Activated naive CD4-positive, alpha-beta T cell treated with anti-CD3 and anti-CD28 coated beads for 36 hours (primary cell): ENCODE measurements at places on chromosomes 11 and 22.

GRCh38 chr11:102599642-102600261 lies 25.4 kb downstream of the MMP20 start:
- no peaks in the 10 kb centered on the region for H3K27me3 ChIP-seq
- H3K27ac ChIP-seq: peak overlapping the region; percentile 75
- peak; percentile 43 for DNase-seq
- H3K4me1 ChIP-seq: peaks cover 27% of the 10 kb centered on the region

GRCh38 chr11:114399490-114400215 lies 658 bp downstream of the C11orf71 start:
- peak overlapping the region; percentile 97 for H3K27ac ChIP-seq
- H3K4me3 ChIP-seq: peak overlapping the region; percentile 90
- H3K4me1 ChIP-seq: peaks cover 38% of the 10 kb centered on the region
- peaks cover 21% of the 10 kb centered on the region for H3K36me3 ChIP-seq
- DNase-seq: no peak

DNA sequence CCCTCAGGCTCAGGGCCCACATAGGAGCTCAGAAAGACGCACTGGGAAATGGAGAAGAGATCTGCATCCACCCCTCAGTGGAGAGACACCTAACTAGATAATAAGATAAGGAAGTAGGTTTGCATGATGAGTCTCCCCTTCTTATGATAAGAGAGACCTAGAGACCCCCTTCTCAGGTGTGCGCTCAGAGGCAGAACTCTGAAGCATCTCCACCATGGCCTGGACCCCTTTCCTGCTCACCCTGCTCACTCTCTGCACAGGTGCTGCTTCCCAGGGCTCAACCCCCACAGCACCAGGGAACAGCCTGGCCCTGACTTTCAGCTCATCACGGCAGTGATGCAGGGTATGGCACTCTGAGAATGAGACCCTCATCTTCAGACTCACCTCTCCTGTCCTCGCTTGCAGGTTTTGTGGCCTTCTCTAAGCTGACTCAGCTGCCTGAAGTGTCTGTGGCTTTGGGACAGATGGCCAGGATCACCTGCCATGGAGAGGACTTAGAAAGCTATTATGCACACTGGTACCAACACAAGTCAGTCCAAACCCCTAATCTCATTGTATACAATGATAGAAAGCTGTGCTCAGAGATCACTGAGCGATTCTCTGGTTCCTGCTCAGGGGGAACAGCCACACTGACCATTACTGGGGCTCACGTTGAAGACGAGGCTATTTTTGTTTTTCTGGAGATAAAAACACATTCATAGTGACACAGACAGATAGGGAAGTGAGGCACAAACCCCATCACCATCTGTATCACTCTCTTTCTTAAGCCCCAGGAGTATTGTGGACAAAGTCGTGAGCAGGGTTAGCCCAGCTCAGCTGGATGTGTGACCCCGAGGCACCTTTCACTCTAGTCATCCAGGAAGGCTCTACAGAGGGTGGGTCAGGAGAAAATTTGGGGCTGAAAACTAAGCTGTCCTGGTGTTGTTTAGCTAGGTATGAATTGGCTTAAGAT lies 29.7 kb upstream of the IGLL5 start:
- no peak overlapping the region for H3K27ac ChIP-seq
- DNase-seq: no peak
- no peak overlapping the region for H3K4me3 ChIP-seq
- H3K36me3 ChIP-seq: no peaks in the 10 kb centered on the region

DNA sequence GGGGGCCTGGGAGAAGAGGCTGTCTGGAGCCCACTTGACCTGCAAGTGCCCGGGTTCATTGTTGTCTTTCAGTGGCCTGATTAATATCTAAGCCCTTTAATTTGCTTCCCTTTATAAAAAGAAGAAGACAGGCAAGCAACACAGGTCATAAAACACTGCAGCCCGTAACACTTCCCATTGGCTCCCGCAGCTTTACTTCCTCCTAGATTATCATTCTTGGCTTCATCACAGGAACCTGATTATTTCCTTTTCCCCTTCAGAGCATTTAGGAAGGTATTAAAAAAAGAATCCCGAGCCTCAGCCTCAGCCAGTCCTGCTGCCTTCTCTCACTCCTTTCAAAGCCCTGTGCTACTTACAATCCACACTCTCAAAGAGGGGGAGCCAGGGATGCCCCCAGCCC lies 183.2 kb downstream of the GRIK4 start:
- no peak for DNase-seq
- H3K27me3 ChIP-seq: peaks cover 12% of the 10 kb centered on the region
- no peak overlapping the region for H3K4me3 ChIP-seq
- H3K27ac ChIP-seq: no peak overlapping the region

GRCh38 chr22:24066865-24067264 lies 55.8 kb downstream of the CABIN1 start:
- H3K4me1 ChIP-seq: no peaks in the 10 kb centered on the region
- no peaks in the 10 kb centered on the region for H3K27me3 ChIP-seq
- H3K27ac ChIP-seq: no peak overlapping the region

- H3K27me3 ChIP-seq: no peaks in the 10 kb centered on the region
- H3K4me3 ChIP-seq: no peak overlapping the region
- H3K36me3 ChIP-seq: no peaks in the 10 kb centered on the region
- no peak overlapping the region for H3K27ac ChIP-seq
- DNase-seq: no peak
- H3K4me1 ChIP-seq: peaks cover 68% of the 10 kb centered on the region
These were observed 6.2 kb downstream of the PLA2G6 start for GRCh38 chr22:38175206-38176118.

GRCh38 chr11:47369676-47370075 lies 8.7 kb downstream of the SPI1 start:
- H3K36me3 ChIP-seq: no peaks in the 10 kb centered on the region
- no peaks in the 10 kb centered on the region for H3K27me3 ChIP-seq
- no peak overlapping the region for H3K27ac ChIP-seq
- no peak overlapping the region for H3K4me3 ChIP-seq
- peaks cover 25% of the 10 kb centered on the region for H3K4me1 ChIP-seq
- peak; percentile 31 for DNase-seq

DNA sequence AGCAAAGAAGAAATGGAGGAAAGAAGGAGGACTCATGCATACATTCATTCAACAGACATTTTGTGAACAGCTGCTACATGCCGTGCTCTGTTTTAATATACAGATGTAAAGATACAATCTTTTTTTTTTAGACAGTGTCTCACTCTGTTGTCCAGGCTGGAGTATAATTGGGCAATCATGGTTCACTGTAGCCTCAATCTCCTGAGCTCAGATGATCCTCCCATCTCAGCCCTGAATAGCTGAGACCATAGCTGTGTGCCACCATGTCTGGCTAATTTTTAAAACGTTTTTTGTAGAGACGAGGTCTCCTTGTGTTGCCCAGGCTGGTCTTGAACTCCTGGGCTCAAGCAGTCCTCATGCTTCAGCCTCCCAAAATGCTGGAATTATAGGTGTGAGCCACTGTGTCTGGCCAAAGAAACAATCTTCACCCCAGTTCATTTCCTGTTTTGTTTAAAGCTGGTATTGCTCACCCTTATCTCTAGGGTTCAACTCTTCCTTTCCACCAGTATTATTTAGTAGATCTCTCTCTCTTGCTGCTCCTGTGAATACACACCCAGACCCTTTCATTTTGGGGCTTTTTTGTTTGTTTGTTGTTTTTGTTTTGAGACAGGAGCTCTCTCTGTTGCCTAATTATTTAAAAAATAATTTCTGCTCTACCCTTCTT lies 69.8 kb downstream of the RNF169 start:
- DNase-seq: no peak
- H3K36me3 ChIP-seq: peaks cover 55% of the 10 kb centered on the region
- H3K4me3 ChIP-seq: no peak overlapping the region
- peaks cover 10% of the 10 kb centered on the region for H3K4me1 ChIP-seq
- H3K27me3 ChIP-seq: no peaks in the 10 kb centered on the region
- no peak overlapping the region for H3K27ac ChIP-seq

GRCh38 chr11:60625262-60625661 lies 74.2 kb upstream of the MS4A8 start:
- no peak overlapping the region for H3K4me3 ChIP-seq
- DNase-seq: peak; percentile 17
- no peaks in the 10 kb centered on the region for H3K4me1 ChIP-seq
- no peak overlapping the region for H3K27ac ChIP-seq

- no peaks in the 10 kb centered on the region for H3K27me3 ChIP-seq
- no peak overlapping the region for H3K4me3 ChIP-seq
- no peaks in the 10 kb centered on the region for H3K4me1 ChIP-seq
- H3K27ac ChIP-seq: no peak overlapping the region
These were observed 532.3 kb downstream of the DLG2 start for GRCh38 chr11:85094795-85095194.
